ENCODE measurements at places on chromosomes 13 and 19. TPM values are rescaled to one million over a fixed set of nuclear protein-coding genes. Genes with fewer than 3 reads are reported as not detected.

The LHB gene
- not detected for total RNA-seq

DNA sequence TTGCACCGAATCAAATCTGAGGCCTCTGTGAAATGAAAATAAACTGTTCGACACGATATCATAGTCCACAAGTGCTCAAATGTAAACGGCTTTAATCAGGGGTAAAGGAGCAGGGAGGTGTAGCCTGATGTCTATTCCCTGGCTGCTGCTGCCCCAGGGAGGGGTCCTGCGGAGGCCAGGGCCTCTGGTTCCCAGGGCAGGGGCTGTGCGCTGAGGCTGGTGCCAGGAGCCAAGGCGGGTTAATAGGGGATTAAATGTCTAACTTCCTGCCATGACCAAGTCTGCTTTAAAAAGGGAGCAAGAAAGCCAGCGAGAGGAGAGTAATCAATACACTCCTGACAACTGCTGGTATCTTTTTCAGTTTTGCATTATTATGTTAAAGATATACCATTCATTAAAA, 59.4 kb downstream of the ZNF536 start:
- no peaks in the 10 kb centered on the region for H3K27me3 ChIP-seq
- H3K4me1 ChIP-seq = no peaks in the 10 kb centered on the region
- no peak overlapping the region for H3K4me3 ChIP-seq
- DNase-seq = no peak
- no peaks in the 10 kb centered on the region for H3K36me3 ChIP-seq

GRCh38 chr13:30692113-30692512, 43.2 kb upstream of the ALOX5AP start:
- H3K27me3 ChIP-seq = no peaks in the 10 kb centered on the region
- H3K27ac ChIP-seq = no peak overlapping the region
- no peak for DNase-seq
- no peaks in the 10 kb centered on the region for H3K4me1 ChIP-seq
- H3K4me3 ChIP-seq = no peak overlapping the region

DNA sequence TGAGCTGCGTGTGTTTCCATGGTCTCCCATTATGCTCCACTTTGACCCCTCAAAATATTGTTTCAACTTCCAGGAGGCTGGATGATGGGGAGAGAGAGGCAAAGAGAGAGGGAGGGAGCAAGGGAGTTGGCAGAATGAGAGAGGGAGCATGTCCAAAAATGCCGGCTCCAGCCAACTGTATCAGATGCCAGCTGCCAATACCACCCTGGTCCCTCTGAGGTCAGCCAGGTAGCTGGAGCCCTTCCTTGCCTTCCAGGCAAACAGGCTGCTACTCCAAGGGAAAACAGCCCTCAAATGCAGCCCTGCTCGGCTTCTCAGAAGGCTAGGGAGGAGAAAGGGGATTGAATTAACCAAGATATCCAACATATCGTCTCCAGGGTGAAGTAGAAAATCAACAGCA, 440.0 kb downstream of the TSHZ3 start:
- no peak overlapping the region for H3K27ac ChIP-seq
- H3K27me3 ChIP-seq = no peaks in the 10 kb centered on the region
- no peak overlapping the region for H3K4me3 ChIP-seq
- no peak for DNase-seq
- H3K4me1 ChIP-seq = no peaks in the 10 kb centered on the region

DNA sequence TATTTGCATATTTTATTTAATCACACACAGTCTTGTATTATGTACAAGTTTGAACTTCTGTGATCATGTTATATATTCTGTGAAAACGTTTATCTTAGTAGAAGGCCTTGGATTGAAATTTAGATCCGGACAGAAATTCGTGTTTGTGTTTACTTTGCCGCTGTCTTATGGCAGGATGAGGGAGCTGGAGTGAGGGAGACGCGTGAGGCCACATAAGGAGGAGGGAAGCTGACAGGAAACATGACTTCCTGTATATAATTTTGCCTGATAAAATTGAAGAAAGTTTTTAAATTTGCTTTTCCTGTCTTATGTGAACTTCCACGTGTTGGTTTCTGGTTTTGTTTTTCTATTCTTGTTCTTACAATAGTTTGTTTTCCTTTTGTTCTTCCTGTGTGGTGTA, 200.2 kb downstream of the MTUS2 start:
- H3K4me1 ChIP-seq = no peaks in the 10 kb centered on the region
- no peak for DNase-seq
- no peaks in the 10 kb centered on the region for H3K36me3 ChIP-seq
- H3K27me3 ChIP-seq = no peaks in the 10 kb centered on the region
- no peak overlapping the region for H3K4me3 ChIP-seq

- no peak for DNase-seq
- no peaks in the 10 kb centered on the region for H3K36me3 ChIP-seq
- no peaks in the 10 kb centered on the region for H3K4me1 ChIP-seq
- no peak overlapping the region for H3K27ac ChIP-seq
Measured at GRCh38 chr13:32840989-32841713, 175.1 kb upstream of the KL start.

GRCh38 chr13:23098161-23098907, 82.4 kb upstream of the SGCG start:
- H3K4me1 ChIP-seq = no peaks in the 10 kb centered on the region
- DNase-seq = no peak
- no peak overlapping the region for H3K4me3 ChIP-seq
- no peaks in the 10 kb centered on the region for H3K36me3 ChIP-seq
- H3K27me3 ChIP-seq = no peaks in the 10 kb centered on the region
- no peak overlapping the region for H3K27ac ChIP-seq

DNA sequence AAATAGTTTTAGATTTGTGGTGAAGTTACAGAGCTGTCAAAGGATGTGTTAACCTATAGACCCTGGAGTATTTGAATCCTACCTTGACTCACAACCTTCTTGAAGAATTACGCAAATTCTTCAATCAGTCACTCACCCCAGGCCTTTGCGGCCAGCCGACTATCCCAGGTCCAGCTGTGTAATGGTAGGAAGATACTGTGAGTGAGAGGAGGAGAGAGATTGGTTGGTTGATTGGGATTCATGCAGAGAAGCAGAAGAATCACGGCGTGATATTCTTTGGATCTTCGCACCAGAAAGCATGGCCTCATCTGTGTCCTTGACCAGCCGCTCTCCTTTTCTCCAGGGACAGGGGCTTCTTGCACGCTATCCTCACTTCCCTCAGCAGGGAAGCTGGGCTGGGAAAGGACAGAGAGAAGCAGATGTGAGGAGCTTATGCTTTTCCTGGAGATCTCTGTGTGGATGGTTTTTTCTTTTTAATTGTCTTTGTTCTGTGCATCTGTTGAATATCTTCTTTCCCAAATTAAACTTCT, 249.1 kb downstream of the GGACT start:
- H3K4me1 ChIP-seq = no peaks in the 10 kb centered on the region
- H3K36me3 ChIP-seq = no peaks in the 10 kb centered on the region

Measured in transverse colon (tissue), 4 donors.